ENCODE measurements at places on chromosomes 11 and 22. TPM values are rescaled to one million over a fixed set of nuclear protein-coding genes. Genes with fewer than 3 reads are reported as not detected.

Gene ADM2
- not detected for total RNA-seq

Gene CCDC87
- 0.25 TPM for total RNA-seq

Gene OR6A2
- not detected for total RNA-seq

Gene PHETA2
- total RNA-seq: 2.7 TPM

Gene NLRP6
- 0.32 TPM for total RNA-seq

Gene SHANK3
- 22.9 TPM for total RNA-seq

- DNase-seq: no peak
Measured at GRCh38 chr11:128318856-128319474, 268.4 kb downstream of the ETS1 start.

- DNase-seq: no peak
Measured at GRCh38 chr11:63611395-63611747, 2.9 kb downstream of the PLAAT3 start.

- DNase-seq: no peak
Measured at GRCh38 chr22:19916941-19917340, 24.6 kb upstream of the COMT start.

GRCh38 chr11:116042146-116042545, 537.9 kb upstream of the CADM1 start:
- DNase-seq: no peak

DNA sequence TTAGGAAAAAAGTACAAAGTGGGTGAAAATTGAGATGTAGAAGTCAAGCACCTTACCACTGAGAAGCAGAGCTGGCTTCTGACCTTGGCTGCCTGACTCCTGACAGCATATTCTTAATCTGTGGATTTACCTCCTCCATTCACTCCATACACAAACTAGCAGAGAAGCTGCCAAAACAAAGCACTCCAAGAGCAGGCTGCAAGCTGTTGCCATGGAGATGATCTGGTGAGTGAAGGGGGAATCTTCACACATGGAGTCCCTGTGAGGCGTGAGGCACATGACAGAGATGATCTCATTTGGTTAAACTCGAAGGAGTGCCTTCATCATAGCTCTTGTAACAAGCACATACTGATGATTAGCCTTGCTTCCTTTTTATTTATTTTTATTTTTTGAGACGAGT, 16.1 kb downstream of the COMMD9 start:
- no peak for DNase-seq

DNA sequence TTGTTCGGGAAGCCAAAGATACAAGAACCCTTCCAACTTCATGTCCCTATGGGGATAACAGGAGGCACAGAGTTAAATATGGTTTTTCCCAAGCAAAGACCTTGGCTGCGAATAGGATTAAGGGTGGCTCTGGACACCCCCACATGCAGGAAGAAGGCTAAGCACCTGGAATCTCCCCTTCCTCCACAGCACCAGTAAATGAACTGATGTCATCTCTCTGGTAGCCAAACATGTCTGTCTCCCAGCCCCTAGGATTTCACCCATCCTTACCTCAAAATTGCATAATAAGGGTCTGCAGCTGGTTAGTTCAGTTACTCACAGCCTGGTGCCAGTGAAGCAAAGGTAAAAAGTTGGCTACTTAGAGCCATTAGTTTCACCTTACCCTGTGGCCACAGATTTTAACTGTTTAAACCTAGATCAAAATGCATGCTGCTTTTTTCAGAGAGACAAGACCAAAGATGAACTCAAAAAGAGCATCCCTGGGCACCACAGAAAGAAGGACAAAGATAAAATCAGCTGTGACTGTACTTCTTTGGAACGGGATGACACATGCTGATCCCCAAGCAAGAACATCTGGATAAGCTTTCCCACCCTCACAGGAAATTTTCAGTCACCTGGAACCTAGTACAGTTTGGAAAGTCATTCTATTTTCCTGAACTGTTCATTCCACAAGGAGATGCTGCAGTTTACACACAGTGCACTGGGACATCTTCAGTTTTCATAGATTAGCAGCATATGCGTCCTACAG, 77.2 kb upstream of the AKIP1 start:
- no peak for DNase-seq

DNA sequence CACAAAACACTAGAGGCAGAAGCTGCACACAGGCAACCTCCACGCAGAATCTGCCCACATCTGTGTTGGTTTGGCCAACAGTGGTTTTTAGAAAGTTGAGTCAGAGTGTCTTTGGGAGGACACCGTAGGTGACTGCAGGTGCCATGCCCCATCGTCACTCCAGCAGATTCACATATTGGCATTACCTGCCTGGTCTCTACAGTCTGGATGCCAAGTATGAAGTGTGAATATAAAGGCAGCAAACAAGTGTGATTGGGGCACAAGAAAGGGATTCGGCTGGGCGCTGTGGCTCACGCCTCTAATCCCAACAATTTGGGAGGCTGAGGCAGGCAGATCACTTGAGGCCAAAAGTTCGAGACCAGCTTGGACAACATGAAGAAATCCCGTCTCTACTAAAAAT, 11.0 kb upstream of the FXYD2 start:
- DNase-seq: no peak

- no peak for DNase-seq
Measured at GRCh38 chr11:118912742-118913410, 12.8 kb downstream of the BCL9L start.

DNA sequence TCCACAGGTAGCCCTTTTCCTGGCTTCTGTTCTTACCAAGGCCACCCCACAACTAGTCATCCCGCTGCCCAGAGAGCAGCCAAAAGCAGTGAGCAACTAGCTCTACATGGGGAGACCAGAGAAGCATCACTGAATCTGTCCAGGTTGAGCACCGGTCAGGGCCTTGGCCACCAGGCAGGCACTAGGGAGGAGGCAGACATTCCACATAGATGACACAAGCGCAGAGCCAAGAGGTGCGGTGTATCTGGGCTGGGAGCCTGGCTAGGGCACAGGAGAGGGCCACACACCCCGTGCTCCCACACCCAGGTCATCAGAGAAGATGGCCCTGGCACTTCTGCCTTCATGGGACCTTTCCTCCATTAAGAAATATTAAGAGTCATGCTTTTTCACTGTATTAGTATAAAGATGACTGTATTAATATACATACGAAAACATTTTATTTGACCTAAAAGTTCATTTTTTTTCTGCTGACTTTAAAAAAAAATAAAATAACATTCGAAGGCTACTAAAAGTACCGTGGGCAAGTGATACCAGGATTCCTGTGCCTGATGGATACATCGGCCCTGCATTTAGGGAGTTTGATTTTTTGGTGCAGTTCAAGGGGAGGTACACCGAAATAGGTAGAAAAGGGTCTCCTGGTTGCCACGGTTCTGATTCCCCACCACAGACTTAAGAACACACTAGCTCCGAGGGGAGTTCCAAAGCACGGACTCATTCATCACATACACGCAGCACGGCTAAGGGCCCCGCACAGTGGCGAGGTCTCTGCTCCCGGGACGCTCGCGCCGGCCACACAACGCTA, 1.2 kb downstream of the DGCR2 start:
- DNase-seq: peak; percentile 49

DNA sequence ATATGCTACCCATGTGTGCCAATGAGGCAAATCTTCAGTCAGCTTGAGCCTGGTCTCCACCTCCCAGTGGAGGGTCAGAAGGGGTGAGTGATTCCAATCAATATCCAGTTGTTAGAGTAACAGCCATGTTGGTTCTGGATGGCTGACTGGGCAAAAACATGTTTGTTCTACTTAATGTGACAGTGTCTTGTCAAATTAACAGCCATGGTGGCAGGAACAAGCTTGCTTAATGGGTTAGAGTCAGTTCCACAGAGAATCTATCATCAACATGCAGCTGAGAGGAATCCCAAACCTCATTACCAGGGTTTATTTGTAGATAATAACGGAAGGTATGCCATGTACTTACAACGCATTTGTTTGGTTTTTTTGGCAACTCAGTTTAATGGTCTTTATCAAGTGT, 133.2 kb downstream of the SLC17A6 start:
- DNase-seq: no peak

GRCh38 chr11:123233280-123233974, 38.4 kb upstream of the CLMP start:
- no peak for DNase-seq

- DNase-seq: peak; percentile 64
Measured at GRCh38 chr22:45319324-45319685, 9.6 kb downstream of the FAM118A start.

DNA sequence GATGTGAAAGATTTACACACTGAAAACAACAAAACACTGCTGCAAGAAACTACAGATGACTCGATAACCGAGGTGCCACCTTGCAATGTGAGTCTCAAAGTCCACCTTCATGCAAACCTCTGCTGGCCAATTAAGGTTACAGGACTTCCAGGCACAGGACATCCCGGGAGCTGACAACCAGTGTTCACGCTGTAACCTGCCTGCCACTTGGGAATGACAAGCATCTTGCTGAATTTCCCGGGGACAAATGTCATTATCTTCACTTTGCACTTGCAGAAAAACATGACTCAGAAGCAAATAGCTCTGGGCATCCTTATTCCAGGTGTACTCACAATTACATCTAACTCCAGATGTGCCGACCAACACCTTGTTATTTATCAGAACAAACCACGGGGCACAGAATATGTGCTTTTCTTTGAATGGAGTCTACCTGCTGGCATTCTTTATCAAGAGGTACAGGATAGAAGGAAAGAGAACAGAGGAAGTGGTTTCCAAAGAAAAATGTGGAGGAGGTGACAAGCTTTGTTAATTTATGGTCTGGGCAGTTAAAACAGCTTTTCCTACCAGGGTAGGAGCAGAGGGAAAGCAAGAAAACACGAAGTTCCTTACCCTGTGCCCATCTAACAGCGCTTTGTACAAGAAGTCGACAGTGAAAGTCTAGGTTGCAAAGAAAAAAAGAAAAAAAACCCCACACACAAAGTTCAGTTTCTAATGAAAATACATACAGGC, 72.3 kb downstream of the SHANK2 start:
- no peak for DNase-seq

Data from left ventricle myocardium superior (tissue), 1 donor.